ENCODE measurements at places on chromosomes 11 and 22. TPM values are rescaled to one million over a fixed set of nuclear protein-coding genes. Genes with fewer than 3 reads are reported as not detected.

The F2 gene
- total RNA-seq, result not detected

The PGM2L1 gene
- total RNA-seq, result 1.4 TPM

The PARVA gene
- 12.1 TPM for total RNA-seq

The ENTHD1 gene
- total RNA-seq, result not detected

The RIBC2 gene
- 0.46 TPM for total RNA-seq
